ENCODE measurements at places on chromosomes 11 and 22. TPM values are rescaled to one million over a fixed set of nuclear protein-coding genes. Genes with fewer than 3 reads are reported as not detected.

SAA1 gene
- 39.1 TPM for polyA plus RNA-seq

DNA sequence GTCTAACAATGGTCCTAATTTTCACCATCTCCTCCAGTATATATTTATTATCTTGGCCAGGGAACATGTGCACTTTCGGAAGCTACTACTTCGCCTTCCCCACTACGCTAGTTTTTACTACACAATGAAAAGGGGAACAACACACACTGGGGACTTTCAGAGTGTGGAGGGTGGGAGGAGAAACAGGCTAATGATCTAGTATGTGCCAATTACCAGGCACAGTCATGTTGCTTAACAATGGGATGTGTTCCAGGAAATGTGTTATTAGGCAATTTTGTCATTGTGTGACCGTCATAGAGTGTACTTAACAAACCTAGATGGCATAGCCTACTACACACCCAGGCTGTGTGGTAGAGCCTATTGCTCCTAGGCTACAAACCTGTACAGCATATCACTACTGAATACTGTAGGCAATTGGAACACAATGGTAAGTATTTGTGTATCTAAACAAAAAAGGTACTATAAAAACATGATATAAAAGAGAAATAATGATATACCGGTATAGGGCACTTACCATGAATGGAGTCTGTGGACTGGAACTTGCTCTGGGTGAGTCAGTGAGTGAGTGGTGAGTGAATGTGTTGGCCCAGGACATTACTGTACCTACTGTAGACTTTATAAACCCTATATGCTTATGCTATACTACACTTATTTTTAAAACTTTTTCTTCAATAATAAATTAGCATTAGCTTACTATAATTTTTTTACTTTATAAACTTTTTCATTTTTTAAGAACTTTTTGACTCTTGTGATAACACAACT, 20.1 kb upstream of the CUL5 start:
- DNase-seq = no peak

GRCh38 chr11:18836417-18836816, 44.8 kb upstream of the PTPN5 start:
- DNase-seq = peak; percentile 5

GRCh38 chr11:28346209-28346608, 238.0 kb downstream of the METTL15 start:
- DNase-seq = peak; percentile 22

- DNase-seq = no peak
These were observed at the start of gene TH for GRCh38 chr11:2171591-2172003. Gene TH (minus strand): TSS chr11:2171815. CDS start chr11:2171786, 29 bp downstream.

POU2AF2 gene
- polyA plus RNA-seq = not detected

SMC1B gene
- not detected for polyA plus RNA-seq

DNA sequence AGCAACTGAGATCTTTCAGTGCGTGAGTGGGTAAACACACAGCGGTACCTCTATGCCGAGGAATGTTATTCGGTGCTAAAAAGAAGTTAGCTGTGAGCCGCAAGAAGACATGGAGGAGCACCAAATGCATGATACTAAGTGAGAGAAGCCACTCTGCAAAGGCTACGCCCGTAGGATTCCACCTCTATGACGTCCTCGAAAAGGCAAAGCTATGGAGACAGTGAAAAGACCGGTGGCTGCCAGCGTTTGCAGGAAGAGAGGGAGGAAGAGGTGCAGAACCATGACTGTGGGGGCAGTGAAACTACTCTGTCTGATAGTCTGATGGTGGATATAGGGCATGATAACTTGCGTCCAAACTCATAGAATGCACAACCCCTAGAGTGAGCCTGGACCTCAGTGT, 28.7 kb downstream of the IGF2 start:
- DNase-seq = no peak

DNA sequence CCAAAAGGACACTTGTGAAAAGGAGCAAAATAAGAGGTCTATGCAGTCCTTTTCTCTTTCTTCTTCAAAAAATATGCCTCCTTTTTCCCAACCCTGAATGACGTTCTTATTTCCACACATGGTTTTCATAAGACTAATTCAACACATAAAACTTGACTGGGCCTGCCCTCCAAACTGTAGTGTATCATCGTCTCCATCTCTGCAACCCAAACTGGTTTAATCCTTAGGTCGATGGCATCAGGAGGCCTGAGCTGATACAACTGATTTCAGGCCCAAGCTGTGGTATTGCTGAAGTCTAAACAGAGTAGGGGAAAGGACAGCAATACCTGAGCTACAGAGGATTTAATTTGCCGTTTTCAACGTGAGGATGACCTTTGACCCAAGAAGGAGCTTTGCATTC, 130.0 kb upstream of the MTNR1B start:
- peak; percentile 82 for DNase-seq

GRCh38 chr11:86460461-86461385, 86.0 kb downstream of the CCDC81 start:
- peak; percentile 14 for DNase-seq

GRCh38 chr22:28102151-28102812, 183.2 kb upstream of the PITPNB start:
- no peak for DNase-seq

DNA sequence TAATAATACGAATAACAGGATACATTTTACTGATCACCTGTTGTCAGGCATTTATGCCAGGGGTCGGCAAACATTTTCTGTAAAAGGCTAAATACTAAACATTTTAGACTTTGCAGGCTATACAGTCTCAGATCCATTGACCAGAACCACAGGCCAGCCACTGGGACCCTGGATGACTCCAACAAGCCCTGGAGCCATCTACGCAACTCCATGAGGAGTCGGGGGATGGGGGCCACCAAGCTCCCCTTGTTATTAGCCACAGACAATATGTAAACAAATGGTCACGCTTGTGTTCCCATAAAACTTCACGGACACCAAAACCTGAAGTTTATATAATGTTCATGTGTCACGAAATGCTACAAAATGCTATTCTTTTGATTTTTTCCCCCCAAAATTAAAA, 54.4 kb upstream of the EMID1 start:
- no peak for DNase-seq

DNA sequence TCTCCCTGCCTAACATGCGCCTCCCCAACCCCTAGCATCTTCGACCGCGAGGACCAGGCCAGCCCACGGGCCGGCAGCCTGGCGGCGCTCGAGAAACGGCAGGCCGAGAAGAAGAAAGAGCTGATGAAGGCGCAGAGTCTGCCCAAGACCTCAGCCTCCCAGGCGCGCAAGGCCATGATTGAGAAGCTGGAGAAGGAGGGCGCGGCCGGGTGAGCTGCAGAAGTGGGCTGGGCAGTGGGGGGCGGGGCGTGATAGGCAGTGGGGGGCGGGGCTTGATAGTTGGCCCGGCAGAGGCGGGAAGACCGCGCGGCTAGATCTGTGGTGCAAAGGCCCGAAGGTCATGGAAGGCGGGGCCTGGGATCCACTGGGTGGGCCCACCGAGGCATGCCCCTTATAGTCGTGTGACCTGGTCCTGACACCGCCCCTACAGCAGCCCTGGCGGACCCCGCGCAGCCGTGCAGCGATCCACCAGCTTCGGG, 8.7 kb downstream of the SELENOM start:
- DNase-seq = no peak

B3GAT1 gene
- 0.03 TPM for polyA plus RNA-seq

DNA sequence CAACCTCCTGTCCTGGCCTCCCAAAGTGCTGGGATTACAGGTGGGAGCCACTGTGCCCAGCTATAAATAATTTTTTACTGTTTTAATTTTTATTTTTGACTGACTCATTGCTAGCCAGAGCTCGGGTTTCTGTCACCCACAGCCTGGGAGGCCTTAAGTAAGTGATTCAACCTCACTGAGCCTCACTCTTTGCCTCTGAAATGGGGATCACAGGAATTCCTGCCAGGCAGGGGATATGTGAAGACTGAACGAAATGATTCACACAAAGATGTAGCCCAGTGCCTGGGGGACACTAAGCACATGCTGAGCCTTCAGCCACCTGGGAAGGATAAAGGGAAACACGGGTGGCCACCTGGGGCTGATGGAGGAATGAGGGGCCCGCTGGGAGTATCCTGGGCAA, 3.8 kb upstream of the LRRC74B start:
- DNase-seq = peak; percentile 60

- DNase-seq = peak; percentile 25
These were observed 232.3 kb downstream of the JRKL start for GRCh38 chr11:96622026-96622634.

NDUFC2 gene
- 316 TPM for polyA plus RNA-seq

DNA sequence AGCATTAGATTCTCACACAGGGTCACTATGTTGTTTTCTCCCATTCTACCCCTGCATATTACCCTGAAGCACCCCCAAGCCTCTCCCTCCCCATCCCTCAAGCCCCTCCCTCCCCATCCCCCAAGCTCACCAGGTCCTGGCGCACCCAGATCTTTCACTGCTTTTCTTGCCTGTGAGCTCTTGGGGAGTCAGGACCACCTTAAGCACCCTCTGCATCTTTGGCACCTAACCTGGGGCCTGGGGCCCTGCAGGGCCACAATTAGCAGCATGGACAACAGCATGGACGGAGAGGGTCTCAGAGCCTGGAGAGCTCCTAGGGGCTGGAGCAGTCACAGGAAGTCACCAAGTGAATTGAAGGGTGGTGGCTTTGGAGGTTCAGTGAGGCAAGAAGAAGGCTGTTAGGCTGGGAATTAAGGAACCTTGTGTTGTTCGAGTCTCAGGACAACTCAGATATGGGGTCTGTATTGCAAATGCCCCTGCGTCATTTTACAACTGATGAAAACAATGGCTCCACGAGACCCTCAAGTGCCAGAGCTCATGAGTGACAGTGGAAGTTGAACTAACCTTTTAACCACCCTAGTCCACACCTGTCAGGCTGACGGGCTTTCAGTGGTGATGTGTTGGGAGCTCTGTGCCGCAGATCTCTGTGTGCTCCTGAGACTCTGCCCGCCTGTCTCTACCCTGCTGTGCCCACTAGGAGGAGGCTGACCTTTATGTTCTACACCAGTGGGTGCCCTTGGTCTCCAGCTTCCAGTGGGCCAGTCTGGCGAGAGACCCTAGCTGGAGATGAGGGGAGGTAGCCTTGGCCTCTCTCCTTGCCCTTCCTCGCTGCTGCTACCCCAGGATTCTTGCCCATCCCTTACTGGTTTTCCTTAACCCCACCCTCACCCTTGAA, 111.3 kb upstream of the OR4B1 start:
- DNase-seq = no peak

TEX12 gene
- polyA plus RNA-seq = not detected

DNA sequence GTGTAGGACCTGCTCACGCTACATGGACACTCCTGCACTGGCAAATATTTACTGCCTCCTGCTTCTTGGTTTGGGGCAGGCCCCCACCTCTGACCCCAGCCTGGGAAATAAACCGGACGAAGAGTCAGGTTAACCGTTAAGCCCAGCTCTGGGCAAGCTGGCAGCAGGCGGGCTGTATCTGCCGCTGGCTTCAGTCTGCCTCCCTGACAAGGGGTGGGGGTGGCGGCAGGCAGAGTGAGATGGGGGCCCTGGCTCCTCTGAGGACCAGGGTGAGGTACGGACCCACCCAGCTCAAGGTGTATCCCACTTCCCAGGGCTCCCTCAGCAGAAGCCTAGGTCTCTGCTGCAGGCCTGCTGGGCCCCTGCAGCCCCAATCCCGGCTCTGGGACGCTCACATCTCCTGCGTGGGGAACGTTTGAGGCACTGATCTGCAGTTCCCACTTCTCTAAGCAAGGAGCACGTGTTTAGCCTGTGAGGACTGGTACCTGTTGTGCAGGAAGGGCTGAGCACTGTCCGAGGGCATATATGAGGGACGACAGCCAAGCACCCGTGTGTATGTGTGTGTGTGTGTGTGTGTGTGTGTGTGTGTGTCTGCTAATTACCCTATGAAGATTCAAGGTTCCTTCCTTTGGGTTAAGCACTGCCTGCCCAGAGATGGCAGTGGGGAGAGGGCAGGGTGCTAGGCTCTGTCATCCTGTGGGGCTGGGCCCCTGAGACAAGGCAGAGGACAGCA, 1.1 kb upstream of the LRRC75B start:
- no peak for DNase-seq

DNA sequence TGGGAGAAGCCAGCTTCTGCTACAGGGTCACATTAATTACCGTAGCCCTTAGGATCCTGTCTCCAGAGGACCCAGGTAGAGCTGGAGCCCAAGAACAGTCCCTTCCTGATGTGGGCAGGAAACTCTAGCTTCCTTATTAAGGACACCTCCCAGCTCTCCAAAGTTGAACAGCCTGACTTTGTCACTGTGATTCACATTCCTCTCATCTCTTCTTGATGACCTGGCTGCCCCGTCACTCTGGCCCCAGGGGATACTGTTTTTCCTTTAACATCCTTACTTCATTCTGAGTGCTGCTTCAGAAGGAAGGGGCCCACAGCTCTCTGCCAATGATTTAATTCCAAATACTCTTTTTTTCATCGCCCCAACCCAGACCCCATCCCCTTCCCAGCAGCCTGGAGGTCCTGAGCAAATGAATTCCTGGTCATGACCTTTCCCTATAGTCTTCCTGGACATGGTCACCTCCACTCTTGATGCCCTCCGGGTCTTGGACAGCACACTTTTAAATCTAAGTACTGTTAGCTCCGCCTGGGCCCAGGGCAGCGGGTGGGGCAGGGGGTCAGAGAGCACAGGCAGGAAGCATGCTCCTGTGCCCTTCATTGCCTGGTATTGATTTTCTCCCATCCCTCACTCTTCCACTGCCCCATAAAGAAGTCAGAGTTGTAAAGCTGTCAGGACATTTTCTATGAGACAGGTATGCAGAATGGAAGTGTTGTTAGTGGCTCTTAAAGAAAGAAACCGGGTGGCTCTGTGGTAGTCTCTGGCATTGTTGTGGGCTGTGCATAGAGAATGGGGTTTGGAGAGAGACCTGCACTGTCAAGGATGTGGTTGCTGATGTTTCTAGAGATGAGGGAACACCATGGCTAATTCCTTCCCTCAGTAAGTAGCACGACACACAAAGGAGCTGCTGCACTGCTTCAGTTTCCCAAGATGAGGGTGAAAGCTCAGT, 22.3 kb upstream of the SPON1 start:
- DNase-seq = peak; percentile 73

GRCh38 chr11:111819829-111820237, 51.5 kb downstream of the ALG9 start:
- no peak for DNase-seq

PIH1D2 gene
- 1.0 TPM for polyA plus RNA-seq

- no peak for DNase-seq
These were observed at the start of gene KRTAP5-6 for GRCh38 chr11:1696608-1697570. Gene KRTAP5-6 (plus strand): TSS chr11:1697195. CDS start chr11:1697246, 51 bp downstream.

DNA sequence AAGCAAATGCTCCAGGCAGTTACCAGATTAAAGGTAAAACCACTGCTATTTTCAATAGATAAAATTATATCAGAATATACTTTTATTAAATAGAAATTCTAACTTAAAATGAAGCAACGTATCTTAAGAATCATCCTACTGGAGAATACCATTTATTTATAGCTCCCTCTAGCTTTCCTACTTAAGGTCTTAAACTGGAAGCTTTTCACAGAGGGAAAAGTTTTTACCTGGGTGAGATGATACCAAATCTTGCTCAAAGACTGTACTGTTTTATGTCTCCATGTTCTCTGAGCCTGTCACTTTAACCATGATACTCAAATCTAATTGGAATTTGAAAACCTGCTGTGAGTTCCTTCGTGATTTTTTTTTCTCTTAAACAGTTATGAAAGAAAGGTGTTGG, 291.8 kb downstream of the AASDHPPT start:
- no peak for DNase-seq

- DNase-seq = no peak
These were observed 4.6 kb downstream of the MOB2 start for GRCh38 chr11:1481861-1482441.
